ENCODE measurements at places on chromosomes 2 and 18.

- peak; percentile 14 for DNase-seq
These were observed 27.1 kb upstream of the ICOS start for GRCh38 chr2:203909261-203909967.

- DNase-seq: peak; percentile 51
These were observed 510.3 kb downstream of the PLCL1 start for GRCh38 chr2:198314559-198315153.

DNA sequence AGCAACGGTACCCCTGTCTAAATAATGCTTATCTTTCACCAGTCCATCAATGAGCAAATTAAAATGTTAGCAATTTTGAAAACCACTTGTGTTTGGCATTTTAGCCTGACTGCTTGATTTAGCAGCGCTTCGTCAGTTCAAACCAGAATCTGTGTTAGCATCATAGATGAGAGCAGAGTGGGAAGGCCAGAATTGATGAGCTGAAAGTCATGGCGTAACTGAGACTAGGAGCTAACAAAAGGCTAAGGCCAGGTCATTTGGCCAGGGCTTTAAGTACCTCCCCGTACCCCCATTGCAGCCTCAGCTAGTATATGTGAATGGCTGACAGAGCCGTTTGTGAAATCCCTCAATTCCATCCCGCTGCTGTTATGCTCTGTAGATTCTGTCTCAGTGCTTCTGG, 16.0 kb downstream of the APCDD1 start:
- DNase-seq: no peak

DNA sequence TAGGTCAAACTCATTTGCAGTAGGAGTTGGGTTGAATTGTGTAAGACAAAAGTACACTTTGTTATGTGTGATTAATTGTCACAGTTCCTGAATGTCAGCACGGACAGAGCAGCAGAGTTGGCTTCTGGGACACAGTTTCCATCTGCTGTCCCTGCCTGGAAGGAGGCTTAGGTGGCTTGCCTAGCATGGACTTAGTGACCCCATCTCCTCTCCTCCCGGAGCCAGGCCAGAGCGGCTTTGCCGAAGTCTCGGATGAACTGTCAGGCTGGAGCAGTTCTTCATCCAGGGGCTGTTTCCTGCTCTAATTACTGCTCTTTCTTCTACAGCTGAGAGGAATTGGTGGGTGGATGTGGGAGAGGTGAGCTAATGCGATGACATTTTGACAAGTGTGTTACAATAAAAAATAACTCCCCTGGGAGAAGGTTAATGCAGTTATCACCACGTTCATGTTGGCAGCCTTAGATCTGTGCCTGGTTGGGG, 102.0 kb downstream of the SH3RF3 start:
- DNase-seq: no peak

- DNase-seq: no peak
These were observed 116.8 kb downstream of the SPTBN1 start for GRCh38 chr2:54572636-54573536.

DNA sequence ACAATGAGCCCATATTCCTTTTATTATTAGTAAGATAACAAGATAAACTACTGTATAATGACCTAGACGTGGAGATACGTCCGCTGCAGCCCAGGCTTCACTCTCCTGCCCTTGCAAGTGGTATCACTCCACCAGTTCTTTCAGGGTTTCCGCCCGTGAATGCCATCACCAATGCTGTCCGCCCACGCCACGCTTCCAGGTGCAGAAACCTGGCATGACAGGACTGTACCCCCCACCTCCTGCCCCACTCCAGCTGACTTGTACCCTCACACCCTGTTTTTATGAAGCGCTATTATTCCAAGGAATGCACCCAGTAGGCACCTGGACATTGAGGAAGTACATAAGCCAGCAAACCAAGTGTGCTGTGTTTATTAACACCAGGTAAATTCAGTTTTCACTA, 79.8 kb downstream of the MYT1L start:
- no peak for DNase-seq

GRCh38 chr2:241665731-241666440, 20.7 kb downstream of the DTYMK start:
- no peak for DNase-seq

DNA sequence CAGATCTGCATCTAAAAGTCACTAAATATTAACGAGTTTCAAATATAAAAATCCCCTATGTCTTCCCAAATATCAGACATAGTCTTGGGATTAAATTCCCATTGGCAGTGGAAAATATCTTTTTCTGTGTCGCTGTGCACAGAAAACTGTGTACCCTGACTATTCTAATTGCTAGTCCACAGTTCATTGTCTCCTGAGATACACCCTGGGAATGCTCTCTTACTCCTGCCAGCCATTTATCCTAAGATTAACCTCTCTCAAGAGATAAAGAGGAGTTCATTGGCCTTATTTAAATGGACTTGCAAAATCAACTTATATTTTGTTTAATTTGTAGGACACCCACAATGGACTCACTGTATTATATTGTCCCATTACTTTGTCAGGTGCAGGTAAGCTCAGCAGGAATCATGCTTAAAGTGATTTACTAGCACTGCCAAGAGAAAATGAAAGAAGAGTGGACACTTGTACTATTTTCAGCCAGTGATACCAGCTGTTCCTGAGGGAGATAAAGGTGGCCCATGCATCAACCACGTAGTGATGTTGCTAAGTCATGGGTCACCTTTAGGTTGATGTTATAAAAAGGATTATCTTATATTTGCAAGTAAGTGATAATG, 553.8 kb downstream of the PIK3C3 start:
- no peak for DNase-seq

GRCh38 chr18:59535055-59535454, 162.2 kb downstream of the CCBE1 start:
- DNase-seq: no peak

GRCh38 chr2:190504912-190505311, 29.6 kb downstream of the NEMP2 start:
- no peak for DNase-seq

GRCh38 chr2:159684796-159685195, 27.5 kb upstream of the MARCHF7 start:
- DNase-seq: no peak

- DNase-seq: no peak
These were observed 95.1 kb downstream of the EHBP1 start for GRCh38 chr2:62800618-62801017.

- no peak for DNase-seq
These were observed 443.8 kb downstream of the MBD2 start for GRCh38 chr18:53780666-53781065.

DNA sequence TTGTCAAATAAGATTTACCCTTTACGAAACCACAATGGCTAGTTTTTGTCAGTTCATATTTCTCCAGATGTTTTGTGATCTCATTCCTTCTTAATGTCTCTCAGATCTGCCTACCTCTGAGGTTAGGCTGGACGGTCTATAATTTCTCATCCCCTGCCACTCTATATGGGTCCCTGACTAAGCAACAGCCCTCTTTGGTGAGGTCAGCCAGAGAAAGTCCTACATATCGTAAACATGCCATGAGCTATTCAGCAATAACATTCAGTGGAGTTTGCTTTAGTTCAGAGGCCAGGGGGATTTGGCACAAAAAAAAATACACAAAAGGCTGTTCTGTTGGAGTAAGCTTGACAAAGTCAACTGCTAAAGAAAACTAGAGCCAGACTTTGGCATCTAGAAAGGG, 192.1 kb upstream of the NCKAP5 start:
- no peak for DNase-seq

GRCh38 chr2:96256611-96257113, 9.1 kb downstream of the TMEM127 start:
- no peak for DNase-seq

DNA sequence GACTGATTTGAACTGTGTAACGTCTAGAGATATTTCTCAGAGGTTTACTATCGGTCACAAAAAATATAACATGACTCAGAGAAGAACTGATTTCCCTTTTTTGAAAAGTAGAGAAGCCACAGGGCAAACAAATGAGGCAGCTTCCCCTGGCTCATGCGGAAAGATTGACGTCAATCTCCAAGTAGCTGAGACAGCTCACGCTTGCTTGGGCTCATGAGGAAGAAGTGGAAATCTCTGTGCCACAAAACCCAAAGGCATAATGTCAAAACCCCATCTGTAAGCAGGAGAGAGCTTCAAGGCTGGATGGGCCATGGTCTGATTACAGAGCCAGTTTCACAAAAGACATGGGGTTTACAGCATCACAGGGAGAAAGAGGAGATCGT, 188.1 kb downstream of the ARL4C start:
- no peak for DNase-seq

DNA sequence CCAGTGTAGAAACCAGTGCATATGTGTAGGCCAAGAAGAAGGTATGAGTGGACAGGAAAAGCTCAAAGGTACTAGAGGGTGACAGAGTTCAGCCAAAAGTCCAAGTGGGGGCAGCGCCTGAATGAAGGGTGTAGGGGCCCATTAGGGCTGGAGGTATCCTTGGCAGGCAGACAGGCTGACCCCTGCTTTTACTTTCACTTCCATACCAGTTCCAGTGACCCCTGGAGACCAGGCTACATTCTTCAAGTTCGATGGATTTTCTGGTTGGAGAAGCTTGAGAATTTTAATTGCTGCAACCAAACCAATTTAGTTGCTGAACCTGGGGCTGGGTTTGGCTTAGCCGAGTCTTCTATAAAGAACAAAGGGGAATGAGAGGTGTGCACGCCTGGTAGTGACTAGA, 42.3 kb upstream of the MRPL33 start:
- no peak for DNase-seq

- no peak for DNase-seq
These were observed 30.3 kb downstream of the SOCS6 start for GRCh38 chr18:70319187-70319586.

- no peak for DNase-seq
These were observed 95.7 kb upstream of the NRP2 start for GRCh38 chr2:205586626-205587025.

- DNase-seq: no peak
These were observed 369.5 kb upstream of the SMIM21 start for GRCh38 chr18:75797046-75797445.

- no peak for DNase-seq
These were observed 29.3 kb downstream of the MERTK start for GRCh38 chr2:111927723-111928122.

DNA sequence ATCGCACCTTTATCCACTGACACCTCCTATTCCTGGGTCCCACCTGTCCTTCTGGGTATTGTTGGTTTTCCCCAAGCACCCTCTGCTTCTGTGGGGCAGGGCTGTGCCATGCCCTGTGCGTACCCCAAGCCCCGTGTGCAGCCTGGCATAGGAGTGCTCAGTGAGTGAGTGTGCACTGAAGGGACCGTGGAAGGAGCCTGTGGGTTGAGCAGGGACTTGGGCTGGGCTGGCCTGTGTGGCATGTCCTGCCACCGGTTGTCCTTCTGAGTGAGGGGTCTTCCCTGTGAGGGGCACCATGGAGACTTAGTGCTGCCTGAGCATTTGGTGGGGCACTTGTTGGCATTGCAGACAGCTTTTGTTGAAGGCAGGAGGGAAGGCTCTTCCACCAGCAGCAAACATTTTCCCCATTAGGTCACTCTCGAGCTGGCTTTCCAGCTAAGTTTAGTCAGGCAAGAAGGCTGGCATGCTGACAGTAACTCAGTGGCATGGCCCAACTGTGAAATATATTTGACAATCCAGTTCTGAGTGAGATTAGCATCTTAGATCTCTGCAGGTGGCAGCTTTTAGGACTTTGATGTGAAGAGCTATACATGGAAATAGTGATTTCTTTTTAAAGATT, 64.7 kb downstream of the LPIN1 start:
- DNase-seq: no peak

DNA sequence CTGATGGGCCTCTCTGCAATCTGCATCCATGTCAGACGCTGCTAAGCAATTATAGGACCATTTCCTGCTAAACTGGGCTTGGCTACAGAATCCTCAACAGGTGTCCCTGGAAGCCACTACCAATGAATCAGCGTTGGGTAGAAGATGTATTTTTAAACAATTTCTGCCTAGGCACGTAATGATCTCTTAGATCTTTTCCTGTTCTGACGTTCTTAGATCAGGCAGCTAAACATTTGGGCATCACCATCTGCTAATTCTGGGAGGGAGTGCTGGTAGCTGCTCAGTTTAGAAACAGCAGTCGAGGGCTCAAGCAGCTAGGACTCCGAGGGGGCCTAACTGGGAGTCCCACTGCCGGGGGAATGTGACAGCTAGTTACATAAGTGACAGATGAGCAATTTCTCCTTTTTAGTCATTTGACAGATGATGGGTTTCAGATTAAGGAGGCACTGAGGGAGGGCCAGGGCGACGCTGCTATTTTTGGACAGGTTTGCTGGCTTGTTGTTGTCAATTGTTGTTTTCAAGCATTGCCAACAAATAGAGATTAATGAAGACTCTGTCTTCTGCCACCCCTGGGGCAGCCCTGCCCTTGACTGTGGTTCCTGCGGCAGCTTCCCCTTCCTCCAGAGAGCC, 92.7 kb downstream of the MRO start:
- DNase-seq: no peak

- no peak for DNase-seq
These were observed 14.9 kb downstream of the EMX1 start for GRCh38 chr2:72932045-72932740.

- no peak for DNase-seq
These were observed 30.1 kb upstream of the FAM117B start for GRCh38 chr2:202604699-202605098.

- no peak for DNase-seq
These were observed 73.8 kb downstream of the CLIP4 start for GRCh38 chr2:29189052-29189451.

DNA sequence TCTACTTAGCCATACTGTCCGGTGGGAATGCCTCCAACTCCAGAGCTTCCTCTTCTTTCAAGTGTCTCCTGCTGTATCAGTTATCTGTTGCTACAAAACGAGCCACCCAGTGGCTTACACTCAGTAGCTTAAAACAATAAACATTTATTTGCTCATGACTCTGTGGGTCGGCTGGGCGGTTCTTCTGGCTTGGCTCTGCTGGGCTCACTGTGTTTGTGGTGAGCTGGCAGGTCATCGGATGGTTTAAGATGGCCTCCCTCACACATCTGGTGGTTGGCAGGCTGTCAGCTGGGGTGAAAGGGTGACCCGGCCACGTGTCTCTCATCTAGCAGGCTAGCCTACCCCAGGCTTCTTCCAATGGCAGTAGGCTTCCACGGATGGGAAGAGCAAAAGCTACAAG, 122.4 kb upstream of the SLC1A4 start:
- no peak for DNase-seq

DNA sequence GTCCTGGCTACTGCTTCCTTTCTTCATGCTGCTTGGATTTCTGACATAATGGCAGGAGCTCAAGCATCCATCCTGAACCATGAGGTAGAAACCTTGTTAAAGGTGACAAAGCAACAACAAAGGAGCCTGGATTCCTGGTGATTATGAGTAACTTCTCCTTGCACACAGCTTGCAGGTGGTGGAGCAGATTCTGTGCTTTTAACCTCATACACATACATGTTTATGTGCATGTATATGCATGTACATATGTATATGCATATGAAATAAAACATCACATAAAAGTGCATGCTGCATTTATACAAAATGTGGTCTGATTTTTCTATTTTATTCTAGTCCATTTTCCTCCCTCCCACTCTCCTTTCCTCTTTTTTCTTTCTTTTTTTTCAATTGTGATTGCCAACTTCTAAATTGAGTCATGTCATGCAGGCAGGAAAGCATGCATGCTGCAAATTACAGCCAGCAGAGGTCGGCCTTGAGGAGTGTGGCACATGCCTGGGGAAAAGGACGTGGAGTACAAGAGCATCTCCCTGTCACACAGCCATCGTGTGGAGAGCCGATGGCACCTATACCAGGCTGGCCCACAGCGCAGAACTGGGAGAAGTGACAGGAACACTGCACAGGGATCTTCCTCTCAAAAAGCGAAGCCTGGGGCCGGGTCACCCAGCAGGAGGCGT, 17.9 kb downstream of the LCT start:
- peak; percentile 14 for DNase-seq
